H9 (cell line): ENCODE measurements at places on chromosomes 1 and 21.
A peak's percentile ranks its signal among the peaks of the same experiment; 100 is the strongest.

DNA sequence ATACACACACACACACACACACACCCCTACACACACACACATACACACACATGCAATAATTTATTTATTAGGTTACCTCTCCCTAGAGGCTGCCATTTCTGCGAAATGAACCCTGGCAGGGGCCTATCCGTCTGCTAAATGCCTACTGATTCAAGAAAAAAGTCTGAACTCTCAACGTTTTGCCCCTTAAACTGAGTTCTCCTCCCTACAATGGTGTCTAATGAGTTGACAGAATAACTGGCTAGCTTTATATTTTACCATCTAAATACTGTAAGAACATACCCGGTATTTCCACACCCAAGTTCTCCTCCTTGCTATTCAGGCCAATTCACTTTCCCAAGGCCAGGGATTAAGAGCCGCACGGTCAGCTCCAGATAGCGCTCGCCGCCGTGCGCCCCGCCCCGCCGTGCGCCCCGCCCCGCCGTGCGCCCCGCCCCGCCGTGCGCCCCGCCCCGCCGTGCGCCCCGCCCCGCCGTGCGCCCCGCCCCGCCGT, 339 bp upstream of the RNPC3 start:
- peak; percentile 37 for DNase-seq

DNA sequence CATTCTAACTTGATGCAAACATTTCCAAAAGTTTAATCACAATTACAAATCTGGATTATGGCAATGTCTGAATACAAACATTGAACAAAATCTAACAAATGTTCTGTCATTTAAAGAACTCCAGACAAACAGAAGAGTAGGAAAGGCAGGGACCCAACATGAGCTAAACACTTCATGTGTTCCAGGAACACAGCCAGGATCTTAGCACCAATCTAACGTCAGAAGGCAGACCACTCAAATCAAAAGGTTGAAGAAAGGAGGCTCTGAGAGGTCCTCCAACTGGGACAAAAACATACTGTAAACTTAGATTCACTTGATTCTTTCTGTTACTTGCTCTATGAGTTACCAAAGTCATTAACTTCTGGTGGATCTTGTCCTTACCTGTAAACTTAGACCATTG, 374.0 kb downstream of the NEGR1 start:
- no peak for DNase-seq

DNA sequence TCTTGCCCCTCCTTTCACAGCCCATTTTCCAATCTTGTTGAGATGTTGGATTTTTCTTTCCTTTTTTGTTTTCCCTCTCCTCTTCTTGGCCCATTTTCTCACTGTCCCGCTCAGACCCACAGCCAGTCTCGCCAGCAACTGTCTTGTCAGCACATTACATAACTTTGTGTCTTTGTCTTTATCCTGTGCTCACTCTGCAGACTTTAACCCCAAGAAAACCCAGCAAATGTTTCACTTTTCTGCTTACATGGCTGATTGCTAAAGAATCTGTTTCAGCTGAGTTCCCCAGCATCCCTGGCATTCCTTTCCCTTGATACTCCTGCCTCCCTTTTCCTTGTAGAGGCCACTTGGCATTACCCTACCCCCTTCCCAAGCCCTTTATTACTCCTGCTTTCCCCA, 74.6 kb downstream of the ZNF648 start:
- DNase-seq = no peak

DNA sequence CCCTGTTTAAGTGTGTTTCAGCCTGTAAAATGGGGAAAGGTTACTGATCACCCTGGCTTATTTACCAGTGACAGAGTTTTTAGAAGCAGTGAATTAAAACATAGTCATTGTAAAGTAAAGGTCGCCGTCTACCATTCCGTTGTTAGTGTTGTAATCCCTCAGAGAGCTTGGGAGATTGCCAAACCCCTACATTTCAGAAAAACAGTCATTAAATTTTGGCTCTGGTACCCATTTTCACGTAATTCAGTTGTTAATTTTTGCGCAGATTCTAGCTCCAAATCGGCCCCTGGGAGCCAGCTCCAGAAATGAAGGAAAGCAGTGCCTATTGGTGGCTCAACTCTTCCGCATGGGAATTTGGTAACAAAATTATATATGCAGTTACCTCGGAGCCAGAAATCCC, 127.7 kb upstream of the AJAP1 start:
- no peak for DNase-seq

GRCh38 chr1:23957096-23957495, 2.5 kb upstream of the PNRC2 start:
- no peak for DNase-seq

GRCh38 chr1:117803318-117803717, 126.1 kb downstream of the GDAP2 start:
- no peak for DNase-seq

DNA sequence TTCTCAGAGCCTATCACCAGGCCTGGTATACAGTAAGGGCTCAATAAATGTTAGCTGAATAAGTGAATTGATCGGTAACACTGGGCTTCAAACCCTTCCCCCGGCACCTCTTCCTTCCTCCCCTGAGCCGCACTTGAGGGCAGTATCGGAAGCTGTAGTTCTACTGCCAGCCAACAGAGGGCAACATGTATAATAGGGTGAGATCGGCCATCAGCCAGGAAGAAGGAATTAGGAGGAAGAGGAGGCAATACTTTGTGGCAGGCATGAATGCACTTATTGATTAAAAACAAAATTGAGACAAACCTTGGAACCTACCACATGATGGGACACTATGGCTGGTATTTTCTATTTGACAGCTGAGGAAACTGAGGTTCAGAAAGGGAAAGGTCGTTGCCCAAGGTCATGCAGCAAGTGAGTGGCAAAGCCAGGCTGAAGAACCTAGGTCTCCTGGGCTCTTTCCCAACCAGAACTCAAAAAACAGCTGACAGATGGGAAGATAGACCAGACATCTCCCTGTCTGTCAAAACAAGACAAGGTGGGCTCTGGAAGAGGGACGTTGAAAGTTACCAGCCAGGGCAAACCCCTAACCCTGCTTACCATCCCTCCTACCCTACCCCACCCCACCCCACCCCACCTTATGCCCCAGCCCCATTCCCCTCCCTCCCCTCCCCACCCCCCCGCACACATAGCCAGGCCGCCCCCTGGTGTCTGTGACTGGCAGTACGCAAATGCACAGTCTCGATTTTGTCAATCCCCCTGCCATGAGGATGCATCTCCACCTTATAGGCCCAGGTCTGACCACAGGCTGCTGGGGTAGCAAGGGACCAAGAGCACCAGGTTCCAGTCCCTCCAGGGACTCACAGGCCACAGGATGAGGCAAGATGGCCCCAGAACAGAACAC, 107.3 kb upstream of the RUNX3 start:
- DNase-seq = peak; percentile 69

- DNase-seq = no peak
Observed at GRCh38 chr21:30567617-30568016, 6.5 kb upstream of the KRTAP19-7 start.

- no peak for DNase-seq
Observed at GRCh38 chr1:7225711-7226505, 440.7 kb downstream of the CAMTA1 start.

GRCh38 chr1:31670593-31670964, 25.9 kb upstream of the PEF1 start:
- DNase-seq = no peak

DNA sequence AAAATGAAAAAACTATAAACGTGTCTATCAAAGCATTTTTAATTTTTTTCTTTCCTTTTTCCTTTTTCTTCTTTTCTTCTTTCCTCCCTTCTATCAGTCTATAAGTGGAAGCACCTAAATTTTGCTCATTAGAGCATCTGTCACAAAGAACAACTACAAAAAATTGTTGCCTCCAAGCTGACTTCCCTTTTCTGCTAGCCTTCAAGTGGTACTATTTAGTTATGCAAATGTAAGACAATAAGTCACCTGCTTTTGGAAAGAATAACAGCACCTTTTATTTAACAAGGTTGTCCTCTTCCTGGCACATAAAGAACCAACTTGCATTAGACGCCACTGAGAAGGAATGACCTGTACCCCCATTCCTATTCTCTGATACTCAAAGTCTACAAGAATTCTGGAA, 45.0 kb upstream of the C1orf53 start:
- DNase-seq = no peak

GRCh38 chr1:10338047-10338446, 60.8 kb upstream of the PGD start:
- DNase-seq = peak; percentile 61

DNA sequence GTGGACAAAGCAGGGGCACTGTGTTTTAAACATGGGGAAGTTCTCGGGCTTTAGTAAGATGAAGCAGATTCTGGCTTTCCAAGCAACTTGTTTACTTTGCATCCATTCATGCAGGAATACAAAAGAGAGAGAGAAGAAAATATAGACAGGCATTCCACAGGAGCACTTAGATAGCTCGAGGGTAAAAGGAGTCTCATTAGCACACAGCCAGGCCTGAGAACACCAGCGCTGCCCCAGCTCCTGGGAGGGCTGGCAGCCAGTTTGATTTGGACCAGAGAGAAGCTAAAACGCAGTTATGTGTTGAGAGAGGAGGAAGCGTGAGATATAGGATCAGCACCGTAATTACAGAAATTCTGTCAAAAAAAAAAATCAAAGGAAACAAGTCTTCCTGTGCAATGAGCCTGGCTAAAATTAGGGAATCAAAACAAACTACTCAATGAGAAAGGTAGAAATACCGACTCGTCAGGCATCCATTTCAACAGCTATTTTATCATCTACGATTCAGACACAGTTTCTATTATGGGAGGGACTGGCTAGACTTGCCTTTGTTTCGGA, 68.2 kb downstream of the CLSTN1 start:
- DNase-seq = no peak

DNA sequence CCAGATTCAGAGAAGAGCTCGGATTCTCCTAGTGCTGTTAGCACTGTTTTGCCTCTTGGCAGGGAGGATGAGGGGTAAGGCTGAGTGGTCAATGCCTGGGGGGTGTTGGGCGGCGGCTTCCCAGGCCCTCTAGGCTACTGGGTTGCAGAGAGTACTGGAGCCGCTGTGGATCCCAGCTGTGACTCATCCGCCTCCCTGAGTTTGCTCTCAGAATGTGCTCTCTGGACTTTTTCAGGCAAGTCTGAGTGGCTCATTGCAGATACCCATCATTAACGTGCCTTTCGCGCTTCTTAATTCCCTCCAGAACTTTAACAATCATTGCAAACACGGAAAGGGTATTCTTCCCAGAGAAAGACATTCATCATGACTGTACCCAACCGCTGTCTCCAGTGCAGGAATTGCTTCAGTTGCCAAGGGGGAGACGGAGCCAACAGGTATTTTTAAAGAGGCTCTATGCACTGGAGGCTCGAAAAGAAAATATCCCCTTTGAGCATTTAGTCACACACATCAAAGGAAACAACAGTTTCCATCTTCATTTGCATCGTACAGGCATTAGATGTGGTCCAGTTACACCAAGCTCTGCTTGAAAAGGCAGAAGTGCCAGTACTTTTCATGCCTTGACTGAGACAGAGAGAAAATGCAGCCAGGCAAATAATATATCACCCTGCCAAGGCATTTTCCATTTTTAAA, 14.4 kb upstream of the CAMTA1 start:
- DNase-seq = peak; percentile 63

GRCh38 chr1:180185971-180186645, 31.4 kb downstream of the QSOX1 start:
- no peak for DNase-seq

GRCh38 chr1:117146575-117147340, 25.2 kb upstream of the TRIM45 start:
- no peak for DNase-seq

DNA sequence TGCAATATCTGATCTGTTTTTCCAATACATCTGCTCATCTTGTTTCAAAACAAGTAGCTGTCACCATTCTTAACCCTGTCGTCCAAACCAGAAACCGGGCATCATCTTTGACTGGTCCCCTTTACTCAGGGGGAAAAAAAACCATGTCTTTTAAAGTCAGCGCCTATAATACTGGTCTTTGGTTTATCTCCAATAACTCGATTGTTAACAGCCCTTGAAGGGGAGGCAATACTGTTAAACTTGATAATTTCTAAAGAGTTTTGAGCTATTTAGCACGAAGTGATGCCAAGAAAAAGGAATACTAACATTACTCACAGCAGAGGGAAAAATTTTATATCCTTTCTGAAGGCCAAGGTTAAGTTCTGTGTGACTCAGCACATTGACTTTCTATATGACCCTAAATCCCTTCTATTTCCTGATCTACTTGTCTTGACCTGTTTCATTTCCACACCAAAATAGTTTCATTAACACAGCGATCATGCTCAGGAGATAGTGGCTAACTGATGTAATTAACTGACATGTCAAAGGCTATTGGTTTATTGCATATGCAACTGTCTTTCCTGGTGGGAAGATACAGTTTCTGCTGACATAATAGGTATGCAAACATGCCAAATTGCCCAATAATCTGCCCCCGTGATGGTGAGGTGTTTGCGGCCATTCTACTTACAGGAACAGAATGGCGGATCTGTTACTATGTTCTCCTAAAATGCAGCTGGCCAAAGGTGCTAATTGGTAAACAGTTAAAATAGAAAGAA, 59.1 kb downstream of the NFIA start:
- DNase-seq = no peak

- no peak for DNase-seq
Observed at GRCh38 chr1:110897681-110898080, 24.7 kb downstream of the CD53 start.

DNA sequence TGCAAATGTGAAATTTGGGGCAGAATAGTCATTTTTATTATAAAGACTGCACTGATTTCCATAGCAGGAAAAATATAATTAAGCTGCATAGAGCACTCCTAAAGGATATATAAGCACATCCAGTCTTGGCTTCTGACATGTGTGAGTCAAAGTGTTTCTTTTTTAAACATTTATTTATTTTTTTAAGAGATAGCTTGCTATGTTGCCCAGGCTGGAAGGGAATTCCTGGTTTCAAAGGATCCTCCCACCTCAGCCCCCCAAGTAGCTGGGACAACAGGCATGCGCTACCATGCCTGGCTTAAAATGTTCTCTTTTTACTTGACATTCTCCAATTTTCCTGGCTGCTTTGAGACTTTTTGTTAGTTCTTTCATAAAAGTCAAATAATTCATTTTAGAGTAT, 126.1 kb downstream of the HMCN1 start:
- no peak for DNase-seq

DNA sequence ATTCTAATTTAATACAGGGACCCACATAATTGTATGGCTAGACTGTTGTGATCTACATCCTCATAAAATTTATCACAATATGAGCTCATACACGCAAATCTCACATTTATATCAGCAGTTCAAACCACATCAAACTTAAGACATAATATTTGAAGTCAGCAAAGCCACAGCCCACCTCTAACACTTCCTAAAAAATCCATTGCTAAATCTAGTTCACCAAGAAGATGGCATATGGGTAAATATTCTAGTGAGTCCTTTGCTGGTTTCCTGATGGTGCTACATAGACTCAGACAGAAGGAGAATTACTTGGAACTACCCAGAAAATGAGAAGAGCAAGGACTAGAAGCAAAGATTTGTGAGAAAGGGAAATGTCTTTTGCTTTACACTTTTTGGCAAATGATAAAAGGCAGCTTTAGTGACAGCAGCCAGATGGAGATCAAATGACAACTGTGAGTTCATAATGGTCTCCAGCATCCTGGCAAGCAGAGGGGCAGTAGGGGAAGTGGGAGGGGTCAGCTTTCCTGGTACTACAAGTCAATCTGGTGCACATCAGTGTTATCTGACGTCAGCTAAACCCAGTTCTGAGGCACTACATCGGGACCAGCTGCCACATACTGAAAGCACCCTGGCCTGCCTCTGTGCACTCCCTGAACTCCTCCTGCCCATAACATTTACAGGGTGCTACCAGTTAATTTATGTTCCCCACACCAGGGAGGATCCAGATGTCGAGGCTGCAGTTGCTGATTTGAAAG, 10.6 kb upstream of the GADD45A start:
- no peak for DNase-seq
